ENCODE measurements at places on chromosomes 11 and 22.

- DNase-seq = no peak
Measured at GRCh38 chr11:40188848-40189247, 1270.6 kb downstream of the LRRC4C start.

- no peak for DNase-seq
Measured at GRCh38 chr11:44632466-44633123, 67.1 kb downstream of the CD82 start.

DNA sequence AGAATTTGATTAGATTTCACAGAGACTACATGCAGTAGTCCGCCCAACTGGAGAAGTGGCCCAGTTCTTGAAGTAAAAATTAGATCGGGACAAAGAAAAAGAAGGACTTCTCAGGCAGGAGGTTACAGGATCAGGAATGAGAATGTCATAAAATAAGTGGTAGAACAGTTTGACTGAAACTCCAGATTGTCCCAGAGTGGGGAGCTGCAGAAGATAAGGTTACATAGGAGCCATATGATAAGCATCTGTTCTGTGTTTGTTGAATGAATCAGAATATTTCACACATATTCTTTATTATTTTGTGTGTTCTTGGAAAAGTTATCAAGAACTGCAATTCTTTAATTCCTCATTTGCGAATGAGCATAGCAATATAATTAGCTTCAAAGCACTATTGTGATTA is 210.6 kb downstream of the AASDHPPT start:
- no peak for DNase-seq

GRCh38 chr22:25970999-25971811 is 198.1 kb upstream of the SEZ6L start:
- DNase-seq = no peak

DNA sequence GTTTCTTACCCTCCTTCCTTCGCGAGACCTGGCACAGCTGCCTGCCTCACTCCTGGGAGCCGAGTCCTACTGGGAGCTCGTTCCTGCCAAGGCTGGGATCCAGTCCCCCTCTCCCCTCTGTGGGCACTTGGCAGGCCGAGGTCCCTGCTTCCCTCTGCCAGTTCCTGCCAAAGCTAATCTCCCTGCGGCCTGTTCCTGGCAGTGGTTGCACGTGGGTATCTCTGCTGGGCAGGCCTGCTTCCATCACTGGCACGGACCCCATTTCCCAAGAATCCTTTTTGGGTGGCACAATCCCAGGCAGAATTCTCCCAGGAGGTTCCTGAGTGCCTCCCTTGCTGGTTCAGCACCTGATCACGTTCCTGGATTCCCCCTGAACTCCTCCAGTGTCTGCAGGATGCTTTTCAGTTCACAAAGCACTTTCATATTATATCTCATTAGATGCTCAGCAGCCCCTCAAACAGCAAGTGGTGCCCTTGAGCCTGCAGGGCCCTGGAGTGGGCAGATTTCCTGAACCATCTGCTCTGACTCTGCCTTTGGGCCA is 96.5 kb downstream of the RRM1 start:
- DNase-seq = no peak

All from A172 (cell line).